ENCODE measurements at places on chromosomes 5 and 9. TPM values are rescaled to one million over a fixed set of nuclear protein-coding genes. Genes with fewer than 3 reads are reported as not detected.
A peak's percentile ranks its signal among the peaks of the same experiment; 100 is the strongest.

Gene ADAMTSL1
- not detected for total RNA-seq

Gene QRFP
- not detected for total RNA-seq

Gene FOXD4L5
- total RNA-seq, result 0.10 TPM

Gene NR2F1-AS1
- not detected for total RNA-seq

Gene FCN2
- not detected for total RNA-seq

Gene RECK
- 4.4 TPM for total RNA-seq

Gene LCN6
- not detected for total RNA-seq

Gene SHISAL2B
- not detected for total RNA-seq

Gene TMEM174
- not detected for total RNA-seq

Gene SPINK7
- total RNA-seq, result not detected

DNA sequence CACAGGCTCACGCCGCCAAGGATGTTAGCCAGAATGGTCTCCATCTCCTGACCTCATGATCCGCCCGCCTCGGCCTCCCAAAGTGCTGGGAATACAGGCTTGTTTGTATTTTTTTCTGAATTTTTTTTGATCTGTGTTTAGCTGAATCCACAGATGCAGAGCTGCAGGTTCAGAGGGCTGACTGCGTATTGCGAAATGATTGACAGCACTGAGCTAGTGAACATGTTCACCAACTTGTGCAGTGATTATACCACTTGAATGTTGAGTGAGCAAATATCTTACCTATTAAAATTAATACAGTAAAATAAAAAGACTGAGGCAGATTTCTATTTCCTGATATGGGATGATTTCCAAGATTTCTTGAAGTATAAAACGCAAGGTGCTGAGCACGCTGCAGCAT is 123.1 kb upstream of the PHYKPL start:
- DNase-seq, result no peak

GRCh38 chr5:79774171-79774854 is 84.7 kb downstream of the CMYA5 start:
- peak; percentile 6 for DNase-seq

DNA sequence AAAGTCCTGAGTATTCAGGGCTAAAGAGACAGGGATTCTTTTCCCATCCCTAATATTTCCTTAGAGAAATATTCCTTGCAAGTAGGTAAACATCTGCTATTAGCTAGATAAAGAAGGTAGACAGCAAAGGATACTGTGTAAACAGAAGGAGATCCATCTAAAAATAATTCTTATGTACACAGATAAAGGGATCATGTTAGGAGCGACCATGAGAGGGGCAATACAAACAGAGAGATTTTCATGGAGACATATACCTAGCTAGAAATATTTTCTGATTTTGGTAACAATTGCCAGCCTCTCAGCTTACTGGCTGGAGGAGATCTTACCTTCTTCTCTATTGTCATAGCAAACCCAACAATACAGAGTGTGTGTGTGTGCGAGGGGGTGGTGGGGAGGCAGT is 184.6 kb upstream of the DMAC1 start:
- no peak for DNase-seq

GRCh38 chr5:39176759-39177630 is 42.4 kb downstream of the FYB1 start:
- DNase-seq, result peak; percentile 55

DNA sequence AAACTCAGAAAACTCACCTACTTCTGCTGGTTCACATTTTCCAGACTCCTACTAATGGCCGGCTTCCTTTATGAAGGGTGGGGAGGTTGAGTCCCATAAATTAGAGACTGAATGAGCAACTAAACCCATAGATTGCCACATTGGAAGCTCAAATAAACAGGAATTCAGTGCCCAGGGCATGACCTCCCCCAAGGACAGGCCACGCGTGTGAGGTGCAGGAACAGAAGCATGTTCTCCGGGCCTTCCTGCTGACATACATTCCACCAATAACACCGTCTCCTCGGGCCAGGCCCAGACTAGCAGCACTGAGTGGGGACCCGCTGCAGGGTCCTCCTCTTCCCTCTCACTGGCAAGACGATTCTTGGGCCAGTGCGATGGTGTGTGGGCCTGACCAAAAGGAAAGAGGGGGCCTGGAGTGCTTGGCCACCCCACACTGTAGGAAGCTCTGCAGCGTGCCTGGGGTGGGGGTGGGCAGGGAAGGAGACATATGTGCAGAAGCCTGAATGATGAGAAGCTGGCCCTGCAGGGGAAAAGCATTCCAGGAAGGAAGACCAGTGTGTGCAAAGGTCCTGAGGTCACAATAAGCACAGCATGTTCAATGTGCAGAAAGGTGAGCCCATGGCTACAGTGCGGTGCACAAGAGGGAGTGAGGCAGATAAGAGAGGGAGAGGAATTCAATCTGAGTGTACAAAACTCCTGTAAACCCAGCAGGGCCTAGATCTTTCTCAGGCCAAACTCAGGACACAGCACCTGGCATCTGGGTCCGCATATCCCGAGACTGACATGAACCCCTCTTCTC is 12.0 kb downstream of the PTGES start:
- DNase-seq, result no peak

GRCh38 chr5:95780597-95780996 is 41.9 kb downstream of the GLRX start:
- DNase-seq, result no peak

DNA sequence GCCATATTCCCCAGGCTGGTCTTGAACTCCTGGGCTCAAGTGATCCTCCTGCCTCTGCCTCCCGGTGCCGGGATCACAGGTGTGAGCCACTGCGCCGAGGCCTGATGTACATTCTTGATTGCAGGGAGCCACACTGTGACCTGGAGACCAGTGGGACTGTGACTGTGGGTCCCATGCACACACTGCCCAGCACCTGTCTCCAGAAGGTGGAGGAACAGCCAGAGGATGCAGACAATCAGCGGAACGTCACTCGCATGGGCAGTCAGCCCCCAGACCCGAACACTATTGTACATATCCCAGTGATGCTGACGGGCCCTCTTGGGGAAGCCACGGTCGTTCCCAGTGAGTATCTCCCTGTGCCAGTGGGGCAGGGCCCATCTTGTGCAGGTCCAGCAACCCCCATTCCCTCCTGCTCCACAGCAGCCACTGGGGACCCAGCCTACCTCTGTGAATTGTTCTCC is 147.3 kb downstream of the CACNA1B start:
- no peak for DNase-seq

- DNase-seq, result no peak
These were observed 170.5 kb downstream of the DMRTA1 start for GRCh38 chr9:22617156-22617555.

GRCh38 chr5:104312481-104312880 is 749.9 kb upstream of the NUDT12 start:
- DNase-seq, result no peak

DNA sequence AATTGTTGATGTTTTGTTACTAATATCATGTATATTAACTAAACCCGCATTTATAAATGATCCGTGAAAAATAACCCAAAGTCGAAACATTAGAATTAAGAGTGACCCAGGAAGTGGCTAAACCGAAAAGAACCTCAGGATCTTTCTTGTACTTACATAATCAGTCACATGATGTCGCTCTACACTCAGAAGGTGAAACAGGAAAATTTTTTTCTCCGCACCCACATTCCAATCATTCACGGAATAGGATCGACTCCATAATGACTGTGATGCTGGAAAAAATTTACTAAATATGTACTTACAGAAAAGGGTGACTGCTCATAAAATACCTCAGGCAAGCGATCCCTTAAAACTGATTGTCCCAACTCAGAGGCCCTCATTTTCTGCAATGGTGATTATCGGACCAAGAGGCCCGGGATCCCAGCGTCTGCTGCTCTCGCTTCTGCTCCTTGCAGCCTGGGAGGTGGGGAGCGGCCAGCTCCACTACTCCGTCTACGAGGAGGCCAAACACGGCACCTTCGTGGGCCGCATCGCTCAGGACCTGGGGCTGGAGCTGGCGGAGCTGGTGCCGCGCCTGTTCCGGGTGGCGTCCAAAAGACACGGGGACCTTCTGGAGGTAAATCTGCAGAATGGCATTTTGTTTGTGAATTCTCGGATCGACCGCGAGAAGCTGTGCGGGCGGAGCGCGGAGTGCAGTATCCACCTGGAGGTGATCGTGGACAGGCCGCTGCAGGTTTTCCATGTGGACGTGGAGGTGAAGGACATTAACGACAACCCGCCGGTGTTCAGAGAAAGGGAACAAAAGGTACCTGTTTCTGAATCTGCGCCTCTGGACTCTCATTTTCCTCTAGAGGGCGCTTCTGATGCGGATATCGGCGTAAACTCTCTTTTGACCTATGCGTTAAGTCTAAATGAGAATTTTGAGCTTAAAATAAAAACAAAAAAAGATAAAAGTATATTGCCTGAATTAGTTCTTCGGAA is at the start of gene PCDHA12:
PCDHA12 (plus strand) TSS at position 224 of the 981 bp plus-strand sequence; CDS start at position 389, 165 bp downstream.
- DNase-seq, result no peak

- no peak for DNase-seq
These were observed 12.1 kb downstream of the GRAMD2B start for GRCh38 chr5:126435261-126435660.

DNA sequence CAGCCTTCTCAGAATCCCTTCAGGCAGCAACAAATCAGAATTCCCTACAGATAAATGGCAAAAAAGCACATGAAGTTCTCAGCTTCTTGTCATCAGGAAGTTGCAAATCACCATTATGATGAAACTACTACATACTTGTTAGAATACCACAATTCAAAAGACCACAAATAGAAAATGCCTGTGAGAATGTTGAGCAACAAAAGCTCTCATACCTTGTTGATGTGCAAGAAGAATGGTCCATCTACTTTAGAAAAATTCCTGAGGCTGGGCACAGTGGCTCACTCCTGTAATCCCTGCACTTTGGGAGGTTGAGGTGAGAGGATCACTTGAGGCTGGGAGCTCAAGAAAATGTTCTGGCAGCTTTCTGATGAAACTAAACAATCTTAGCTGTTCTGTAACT is 278.1 kb downstream of the ICE1 start:
- no peak for DNase-seq

DNA sequence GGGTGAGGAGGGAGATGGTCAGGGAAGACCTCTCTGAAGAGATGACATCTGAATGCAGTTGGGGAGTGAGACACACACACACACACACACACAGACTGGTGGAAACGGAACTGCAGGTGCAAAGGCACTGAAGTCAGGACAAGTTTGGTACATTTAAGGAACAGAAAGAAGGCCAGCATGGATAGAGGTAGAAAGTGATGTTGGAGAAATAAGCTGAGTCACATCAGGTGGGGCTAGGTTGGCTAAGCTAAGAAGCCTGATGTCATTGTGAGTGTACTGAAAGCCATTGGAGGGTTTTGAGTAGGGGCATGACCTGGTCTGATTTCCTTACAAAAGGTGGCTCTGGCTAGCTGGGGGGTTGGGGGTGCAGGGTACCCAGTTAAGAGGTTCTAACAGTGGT is 3.1 kb downstream of the BSPRY start:
- no peak for DNase-seq

- no peak for DNase-seq
These were observed 149.0 kb downstream of the TTC39B start for GRCh38 chr9:15158064-15158463.

DNA sequence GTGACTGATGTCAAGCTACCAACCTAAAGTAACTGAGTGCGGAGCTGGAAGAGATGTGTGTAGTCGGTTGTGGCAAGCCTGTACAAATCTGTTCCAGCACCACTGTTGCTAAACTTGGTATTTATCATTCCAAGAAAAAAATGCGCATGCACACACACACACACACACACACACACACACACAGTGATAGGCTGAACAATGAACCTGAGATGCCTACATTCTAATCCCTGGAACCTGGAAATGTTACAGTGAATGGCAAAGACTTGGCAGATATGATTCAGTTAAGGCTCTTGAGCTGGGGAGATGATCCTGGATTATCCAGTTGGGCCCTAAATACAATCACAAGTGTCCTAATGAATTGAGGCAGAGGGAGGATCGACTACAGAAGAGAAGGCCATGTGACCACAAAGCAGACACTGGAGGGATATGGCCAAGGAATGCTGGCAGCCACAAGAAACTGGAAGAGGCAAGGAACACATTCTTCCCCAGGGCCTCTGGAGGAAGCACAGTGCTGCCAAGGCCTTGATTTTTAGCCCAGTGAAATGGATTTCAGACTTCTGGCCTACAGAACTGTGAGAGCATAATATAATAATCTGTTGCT is 49.7 kb upstream of the LHFPL2 start:
- no peak for DNase-seq

DNA sequence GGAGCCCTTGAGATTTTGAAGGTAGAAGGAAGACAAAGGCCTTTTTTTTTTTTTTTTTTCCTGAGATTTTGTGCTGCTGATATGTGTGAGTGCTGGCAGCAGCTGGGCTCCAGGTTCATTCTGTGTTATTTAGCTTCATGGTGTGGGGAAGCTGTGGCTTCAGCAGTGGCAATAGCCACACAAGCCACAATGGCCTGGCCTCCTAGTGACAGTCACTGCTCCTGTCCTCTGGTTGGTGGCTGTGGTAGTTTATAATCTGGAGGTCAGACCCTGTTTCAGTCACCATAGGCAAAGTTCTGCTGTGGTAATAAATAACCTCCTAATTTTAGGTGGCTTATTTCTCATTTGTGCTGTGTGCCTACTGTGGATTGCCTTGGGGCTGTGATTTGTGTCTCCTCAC is 28.2 kb upstream of the GPR151 start:
- DNase-seq, result no peak

All from activated naive CD8-positive, alpha-beta T cell treated with anti-CD3 and anti-CD28 coated beads for 36 hours (primary cell).